ENCODE measurements at places on chromosomes 2 and 18.

- DNase-seq, result no peak
Observed at GRCh38 chr2:145622285-145622684, 1102.4 kb upstream of the ZEB2 start.

DNA sequence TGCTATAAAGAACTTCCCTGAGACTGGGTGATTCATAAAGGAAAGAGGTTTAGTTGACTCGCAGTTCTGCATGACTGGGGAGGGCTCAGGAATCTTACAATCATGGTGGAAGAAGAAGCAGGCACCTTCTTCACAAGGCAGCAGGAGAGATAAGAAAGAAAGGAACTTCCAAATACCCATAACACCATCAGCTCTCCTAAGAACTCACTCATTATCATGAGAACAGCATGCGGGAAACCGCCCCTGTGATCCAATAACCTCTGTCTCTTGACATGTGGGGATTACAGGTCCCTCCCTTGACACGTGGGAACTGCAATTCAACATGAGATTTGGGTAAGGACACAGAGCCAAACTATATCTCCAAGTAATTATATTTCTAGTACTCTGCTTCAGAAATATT, 163.8 kb upstream of the CDH20 start:
- DNase-seq, result no peak

DNA sequence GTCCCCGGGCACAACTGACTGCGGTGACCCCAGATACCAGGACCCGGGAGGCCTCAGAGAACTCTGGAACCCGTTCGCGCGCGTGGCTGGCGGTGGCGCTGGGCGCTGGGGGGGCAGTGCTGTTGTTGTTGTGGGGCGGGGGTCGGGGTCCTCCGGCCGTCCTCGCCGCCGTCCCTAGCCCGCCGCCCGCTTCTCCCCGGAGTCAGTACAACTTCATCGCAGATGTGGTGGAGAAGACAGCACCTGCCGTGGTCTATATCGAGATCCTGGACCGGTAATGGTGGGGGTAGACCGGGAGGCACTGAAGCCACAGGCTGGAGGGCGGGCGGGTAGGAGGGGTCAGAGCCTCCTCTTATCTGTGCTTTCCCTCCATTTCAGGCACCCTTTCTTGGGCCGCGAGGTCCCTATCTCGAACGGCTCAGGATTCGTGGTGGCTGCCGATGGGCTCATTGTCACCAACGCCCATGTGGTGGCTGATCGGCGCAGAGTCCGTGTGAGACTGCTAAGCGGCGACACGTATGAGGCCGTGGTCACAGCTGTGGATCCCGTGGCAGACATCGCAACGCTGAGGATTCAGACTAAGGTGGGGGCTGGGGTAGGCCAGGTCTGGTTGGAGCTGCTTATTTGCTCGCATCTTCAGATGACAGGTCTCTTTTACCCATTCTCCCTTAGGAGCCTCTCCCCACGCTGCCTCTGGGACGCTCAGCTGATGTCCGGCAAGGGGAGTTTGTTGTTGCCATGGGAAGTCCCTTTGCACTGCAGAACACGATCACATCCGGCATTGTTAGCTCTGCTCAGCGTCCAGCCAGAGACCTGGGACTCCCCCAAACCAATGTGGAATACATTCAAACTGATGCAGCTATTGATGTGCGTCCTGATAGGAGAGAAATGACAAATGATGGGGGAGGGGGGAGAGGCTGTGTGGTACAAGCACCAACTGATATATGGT, 780 bp downstream of the HTRA2 start:
- no peak for DNase-seq

DNA sequence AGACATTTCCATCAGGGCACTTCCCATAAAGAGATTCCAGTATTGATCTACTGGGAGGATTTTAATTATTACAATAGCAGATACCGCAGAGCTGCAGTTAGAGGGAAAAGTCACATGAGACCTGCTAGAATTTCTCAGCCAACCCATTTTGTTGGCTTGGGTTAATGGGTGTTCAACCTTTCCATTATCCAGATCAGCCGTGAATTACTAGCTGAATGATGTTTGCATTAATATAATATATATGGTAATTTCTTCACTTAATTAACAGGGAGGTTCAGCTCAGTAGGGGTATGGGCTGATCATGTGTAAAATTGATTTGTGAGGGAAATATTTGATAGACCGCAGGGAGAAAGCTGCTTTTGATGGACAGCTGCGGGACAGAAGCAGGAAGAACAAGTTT, 56.4 kb upstream of the OTX1 start:
- no peak for DNase-seq

- no peak for DNase-seq
Observed at GRCh38 chr18:79524181-79525078, 128.7 kb downstream of the NFATC1 start.

DNA sequence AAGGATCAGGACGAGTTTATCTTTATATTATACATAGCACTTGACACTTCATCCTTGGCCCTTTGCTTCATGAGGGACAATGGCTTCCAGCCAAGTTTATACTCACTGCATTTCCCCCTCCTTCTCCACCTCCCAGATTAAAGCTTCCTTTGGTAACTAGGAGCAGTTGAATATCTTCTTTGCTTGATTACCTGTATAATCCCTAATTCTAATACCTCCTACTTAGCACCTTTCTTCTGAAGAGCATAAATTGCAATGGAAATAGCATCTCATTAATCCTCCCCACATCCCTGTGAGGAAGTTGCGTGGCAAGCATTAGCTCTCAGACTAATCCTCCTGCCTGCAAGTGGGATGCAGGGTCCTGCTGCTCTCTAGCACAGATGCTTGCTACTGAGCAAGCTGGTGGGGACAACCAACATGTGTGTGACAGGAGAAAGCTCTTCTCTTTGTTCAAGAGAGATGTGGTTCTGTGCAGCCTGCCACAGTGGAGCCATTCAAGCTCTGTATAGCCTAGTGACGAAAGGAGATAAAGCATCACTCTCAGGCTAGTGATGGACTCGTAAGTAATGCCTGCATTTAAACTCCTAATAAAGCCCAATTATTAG, 19.1 kb downstream of the KLHL14 start:
- DNase-seq, result no peak

DNA sequence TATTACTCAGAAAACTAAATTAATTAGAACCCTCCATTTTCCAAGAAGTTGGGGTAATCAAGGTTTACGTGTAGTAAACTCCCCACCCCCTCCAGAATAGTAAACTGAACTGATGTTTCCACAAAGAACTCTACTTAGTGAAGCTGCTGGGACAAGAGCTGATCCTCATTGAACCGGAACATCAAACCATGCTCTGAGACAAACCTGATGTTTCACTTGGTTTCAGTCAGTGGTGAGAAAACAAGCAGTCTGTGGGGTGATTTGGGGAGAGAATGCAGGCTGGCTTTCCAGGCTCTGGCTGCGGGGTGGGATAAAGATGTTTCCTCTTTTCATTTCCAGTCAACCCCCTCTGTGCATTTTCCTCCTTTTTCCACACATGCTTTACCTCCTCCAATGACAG, 38.2 kb downstream of the CELF4 start:
- DNase-seq, result no peak

DNA sequence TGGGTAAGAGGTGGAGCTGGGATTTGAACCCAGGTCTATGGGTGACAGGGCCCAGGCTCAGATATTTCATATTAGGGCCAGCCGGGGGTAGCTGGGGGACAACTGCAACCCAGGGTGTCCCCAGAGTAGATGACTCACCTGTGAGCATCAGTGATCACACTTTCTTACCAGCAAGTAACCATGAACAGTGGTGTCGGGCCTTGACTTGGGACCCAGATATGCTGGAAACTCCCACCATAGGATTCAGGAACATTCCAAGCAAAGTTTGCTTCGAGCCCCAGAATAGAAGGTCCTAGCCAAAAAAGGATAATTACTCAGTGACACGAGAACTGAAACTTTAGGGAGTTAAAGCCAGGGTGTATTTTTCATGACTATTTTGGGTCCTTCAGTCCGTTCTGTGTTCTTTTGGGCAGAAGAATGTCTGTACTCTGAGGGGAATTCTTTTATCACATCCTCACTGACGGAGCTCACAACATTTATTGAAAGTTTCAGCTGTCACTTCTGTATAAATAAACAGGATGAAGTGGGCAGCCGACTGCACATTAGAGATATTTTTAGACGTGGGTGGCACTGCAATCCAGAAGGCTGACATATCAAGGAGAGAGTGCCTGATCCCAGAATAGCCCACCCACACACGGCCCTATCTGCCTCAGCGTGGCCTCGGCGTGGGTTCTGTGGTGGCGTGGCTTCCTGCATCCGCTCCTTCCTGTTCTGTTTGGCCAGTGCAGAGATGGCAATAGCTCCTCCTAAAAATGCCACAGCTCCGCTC, 45.6 kb downstream of the RAMP1 start:
- no peak for DNase-seq

DNA sequence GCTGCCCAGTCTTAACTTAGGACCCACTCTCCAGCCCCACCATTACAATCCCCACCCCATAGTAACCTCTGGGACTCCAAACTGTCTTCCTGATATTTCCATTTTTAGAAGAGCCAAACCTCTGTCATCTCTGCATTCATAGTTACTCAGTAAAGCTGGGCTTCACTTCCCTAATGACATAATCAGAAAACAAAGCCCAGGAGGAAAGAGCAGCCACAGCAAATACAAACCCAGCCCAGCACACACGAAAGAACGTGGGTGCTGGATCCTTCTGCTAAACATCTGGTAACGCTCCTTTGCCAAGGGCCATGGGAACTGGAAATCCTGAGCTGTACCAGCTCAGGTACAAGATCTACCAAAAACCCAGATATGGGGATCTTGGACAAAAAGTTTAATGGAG, 36.8 kb upstream of the RIOK3 start:
- no peak for DNase-seq

DNA sequence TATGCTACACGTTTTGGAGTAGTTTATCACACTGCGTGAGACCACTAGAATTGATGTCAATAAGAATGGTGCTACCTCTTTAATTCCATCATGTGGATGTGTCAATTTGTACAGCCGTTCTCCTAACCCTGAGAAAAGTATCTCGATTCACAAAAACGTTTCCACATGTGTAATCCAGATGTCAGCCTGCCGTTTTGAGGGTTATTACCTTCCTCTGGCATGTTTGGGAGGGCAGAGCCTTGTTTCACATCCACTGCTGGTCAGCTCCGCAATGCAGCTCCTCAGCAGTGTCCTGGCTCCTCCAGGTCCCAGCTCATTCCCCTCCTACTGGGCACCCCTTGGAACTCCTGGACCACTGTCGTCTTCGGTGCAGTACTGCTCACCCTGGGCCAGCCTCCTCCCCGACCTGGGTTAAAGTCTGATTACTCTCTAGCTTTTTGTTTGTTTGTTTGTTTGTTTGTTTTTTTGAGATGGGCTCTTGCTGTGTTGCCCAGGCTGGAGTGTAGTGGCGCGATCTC, 34.6 kb downstream of the COPS7B start:
- DNase-seq, result no peak

DNA sequence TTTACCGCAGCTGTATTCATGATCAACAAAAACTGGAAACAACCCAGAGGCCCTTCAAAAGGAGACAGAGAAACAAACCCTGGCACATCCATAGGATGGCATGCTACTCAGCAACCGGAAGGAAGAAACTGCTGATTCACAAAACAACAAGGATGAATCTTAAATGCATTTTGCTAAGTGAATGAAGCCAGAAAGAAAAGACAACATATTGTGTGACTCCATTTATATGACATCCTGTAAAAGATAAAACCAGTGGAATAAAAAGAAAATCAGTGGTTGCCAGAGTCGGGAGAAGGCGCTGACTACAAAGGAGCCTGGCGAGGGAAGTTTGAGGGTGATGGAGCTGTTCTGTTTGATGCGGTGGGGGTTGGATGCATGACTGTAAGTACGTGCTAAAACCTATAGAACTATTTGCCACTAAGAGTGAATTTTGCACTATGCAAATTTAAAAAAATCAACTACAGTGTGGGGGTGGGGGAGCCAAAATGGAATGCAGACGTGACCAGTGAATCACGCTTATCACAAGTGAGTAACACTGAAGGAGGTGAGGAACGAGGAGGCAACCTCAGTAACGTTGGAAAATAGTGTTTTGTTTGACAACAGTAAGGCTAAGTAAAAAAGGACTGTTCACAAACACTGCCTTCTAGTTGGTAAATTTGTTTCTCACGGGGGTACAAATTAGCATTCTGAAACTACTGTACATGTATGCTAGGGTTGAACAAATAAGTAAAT, 108.9 kb downstream of the INHBB start:
- no peak for DNase-seq

- DNase-seq, result no peak
Observed at GRCh38 chr2:72886505-72887031, 640 bp upstream of the SPR start.

DNA sequence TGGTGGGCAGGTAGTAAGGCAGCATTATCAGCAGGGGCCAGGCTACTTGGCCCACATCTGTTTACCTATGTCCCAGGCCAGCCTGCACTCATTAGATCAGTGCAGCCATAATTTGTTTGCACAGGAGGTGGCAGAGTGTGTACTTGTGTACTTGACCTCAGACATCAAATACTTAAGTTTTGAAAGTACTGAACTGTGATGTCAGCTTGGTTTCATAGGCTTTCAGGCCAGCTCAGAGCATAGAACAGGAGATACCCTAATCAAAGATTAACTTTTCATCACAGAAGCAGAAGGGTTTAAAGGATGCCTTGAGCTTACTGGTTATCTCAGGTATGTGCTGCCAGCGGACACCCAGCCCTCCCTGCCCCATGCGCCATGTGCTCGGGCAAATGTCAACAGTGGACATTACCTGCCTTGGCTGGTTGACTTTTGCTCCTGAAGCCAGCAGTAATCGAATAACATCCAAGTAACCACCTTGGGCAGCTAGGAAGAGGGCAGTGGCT, 33.2 kb downstream of the ANKRD29 start:
- no peak for DNase-seq

DNA sequence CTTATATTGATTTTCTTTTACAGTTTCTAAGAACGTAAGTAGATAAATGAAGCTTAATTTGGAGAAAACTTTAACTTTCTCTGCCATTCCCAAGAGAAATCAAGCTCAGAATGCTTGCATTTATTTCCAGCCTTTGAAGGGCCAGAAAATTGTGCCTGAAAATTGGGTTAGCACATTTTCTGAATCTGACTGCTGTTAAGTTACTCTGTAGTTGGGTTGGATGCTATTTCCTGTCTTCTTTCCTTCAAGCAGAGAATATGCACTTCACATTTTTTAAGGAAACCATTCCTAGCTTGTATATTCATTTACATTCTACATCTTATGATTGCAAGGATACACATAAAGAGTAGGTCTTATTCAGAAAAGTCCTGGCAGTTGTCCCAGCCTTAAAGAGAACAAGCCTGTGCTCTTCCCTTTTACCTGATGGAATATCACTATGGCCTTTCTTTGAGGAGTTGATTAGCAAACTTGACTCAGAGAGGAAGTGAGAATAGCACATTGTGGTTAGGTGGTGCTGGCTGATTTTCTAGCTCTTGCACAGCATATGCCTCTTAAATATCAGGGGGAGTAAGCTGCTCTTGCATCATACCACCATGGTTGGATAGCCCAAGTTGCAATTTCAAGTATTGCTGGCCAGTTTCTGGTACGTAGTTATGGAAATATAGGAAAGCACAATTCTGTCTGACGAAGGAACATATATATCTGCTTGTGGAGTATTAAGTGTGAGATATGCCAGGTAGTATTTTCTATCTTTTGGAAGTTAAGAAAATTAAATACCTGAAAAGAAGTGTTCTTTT, 133.7 kb downstream of the COMMD1 start:
- no peak for DNase-seq

- no peak for DNase-seq
Observed at GRCh38 chr2:159790323-159790722, 7.7 kb downstream of the CD302 start.

All from esophagus squamous epithelium (tissue), 5 donors.